ENCODE measurements at places on chromosomes 12 and 14.

DNA sequence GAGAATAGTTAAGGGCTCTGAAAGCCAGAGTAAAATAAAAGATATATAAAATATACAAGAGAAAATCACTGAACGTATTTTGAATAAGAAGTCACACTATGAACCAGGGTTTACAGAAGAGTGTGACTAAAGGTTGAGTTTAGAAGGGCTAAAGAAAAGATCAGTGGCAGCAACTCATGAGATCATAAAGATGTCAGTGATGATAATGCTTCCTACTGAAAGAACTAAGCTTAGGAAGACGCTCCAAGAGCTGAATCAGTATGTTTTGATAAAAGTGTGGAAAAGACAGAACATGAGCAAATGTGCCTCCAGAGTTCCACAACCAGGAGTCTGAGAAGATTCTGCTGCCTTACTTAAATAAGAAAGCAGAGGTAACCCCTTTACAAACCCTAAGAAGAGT, 74.6 kb downstream of the KITLG start:
- no peak for DNase-seq

DNA sequence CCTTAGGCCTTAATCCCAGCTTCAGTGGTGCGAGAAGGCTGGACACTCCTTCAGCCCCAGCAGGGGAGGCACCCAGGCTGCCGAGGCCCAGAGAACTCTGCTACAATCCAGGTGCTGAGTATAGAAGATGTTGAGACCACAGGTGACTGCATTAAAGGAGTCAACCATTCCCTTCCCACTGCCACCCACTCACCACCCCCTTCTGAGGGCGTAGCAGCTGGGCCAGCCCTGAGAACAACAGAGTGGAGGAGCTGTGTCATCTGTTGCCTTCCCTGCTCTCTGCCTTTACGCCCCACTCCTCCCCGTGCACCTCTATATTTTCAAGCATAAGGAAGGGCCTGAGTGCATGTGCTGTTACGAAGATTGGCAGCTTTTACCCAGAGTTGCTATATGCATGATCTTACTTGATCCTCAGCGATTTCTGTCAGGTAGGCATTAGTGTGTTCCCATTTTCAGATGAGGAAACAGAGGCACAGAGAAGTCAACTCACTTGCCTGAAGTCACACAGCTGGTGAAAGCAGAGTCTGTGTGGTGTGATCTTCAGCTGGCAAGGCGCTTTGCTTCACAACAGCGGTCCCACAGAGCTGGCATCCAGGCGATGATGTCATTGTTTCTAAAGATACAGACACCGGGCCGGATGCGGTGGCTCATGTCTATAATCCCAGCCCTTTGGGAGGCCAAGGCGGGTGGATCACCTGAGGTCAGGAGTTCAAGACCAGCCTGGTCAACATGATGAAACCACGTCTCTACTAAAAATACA, 46.7 kb downstream of the RIN3 start:
- DNase-seq = no peak

- DNase-seq = no peak
Observed at GRCh38 chr14:53638966-53639365, 317.7 kb downstream of the BMP4 start.

- peak; percentile 41 for DNase-seq
Observed at GRCh38 chr12:57008178-57008577, 1.8 kb upstream of the ZBTB39 start.

DNA sequence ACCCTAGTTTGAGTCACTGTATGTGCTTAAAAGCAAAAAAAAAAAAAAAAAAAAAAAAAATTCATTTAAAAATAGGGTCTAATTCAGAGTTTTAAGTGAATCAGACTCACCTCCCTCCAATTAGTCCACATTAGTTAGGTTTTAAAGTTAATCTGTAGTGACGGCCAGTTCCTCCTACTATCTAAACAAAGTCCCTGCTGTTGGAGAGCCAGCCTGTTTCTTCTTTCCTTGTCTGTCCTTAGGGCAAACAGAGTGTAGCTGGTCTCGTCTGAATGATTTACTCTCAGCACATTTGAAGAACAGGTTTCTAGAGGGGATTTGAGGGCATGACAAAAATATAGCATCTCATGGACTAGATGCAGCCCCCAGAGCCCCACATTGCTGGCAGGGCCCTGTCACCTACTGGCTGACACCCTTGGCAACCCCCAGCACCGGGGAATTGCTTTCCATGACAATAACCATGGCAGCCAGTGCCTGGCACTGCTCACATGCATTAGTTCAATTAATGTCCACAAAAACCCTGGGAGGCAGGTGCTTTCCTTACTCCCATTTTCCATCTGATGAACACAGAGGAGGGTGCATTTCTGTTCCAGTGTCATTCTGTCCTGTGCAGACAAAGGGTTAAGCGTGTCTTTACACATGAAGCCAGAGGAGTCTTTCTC, 138.3 kb downstream of the PLXNC1 start:
- no peak for DNase-seq

DNA sequence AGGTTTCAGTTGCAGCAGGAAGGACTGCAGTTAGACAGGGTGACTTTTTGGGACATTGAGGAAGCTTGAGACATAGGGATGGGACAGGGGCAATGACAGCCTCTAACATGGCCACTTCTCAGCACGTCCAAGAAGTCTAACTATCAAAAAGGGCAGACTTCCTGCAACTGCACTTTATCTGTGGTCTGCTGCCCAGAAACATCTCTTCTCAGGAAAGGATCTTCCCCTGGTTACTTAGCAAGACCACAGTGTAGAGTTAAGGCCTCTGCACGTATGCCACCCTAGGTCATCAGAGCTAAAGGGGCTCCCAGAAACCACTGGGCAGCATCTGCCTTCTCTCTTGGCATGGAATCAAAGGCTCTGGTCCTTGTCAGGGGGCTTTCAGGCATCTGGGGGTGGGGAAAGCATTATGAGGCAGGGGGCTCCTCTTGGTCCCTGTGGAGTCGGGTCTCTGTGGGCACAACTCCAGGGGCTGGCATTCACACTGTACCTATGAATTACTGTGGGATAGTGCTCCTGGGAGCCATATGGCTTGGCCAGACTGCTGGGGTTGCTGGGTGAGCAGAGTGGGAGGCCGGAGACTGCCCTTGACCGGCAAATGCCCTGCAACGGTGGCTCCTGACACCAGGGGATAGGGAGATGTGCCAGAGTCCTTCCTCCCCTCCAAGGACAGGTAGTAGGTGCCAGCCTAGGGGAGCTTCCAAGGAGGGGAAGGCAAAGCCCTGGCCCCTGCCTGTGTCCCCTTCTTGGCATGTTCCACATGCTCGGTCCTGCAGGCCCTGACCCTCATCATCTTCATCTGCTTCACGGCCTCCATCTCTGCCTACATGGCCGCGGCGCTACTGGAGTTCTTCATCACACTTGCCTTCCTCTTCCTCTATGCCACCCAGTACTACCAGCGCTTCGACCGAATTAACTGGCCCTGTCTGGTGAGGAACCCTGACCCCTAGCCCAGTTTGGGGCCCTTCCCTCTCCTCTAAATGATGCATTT, 1.0 kb downstream of the CMTM5 start:
- DNase-seq = no peak

GRCh38 chr12:99767809-99768208, 120.3 kb downstream of the GARIN6 start:
- no peak for DNase-seq

GRCh38 chr14:88995437-88996198, 171.2 kb downstream of the TTC8 start:
- peak; percentile 89 for DNase-seq

DNA sequence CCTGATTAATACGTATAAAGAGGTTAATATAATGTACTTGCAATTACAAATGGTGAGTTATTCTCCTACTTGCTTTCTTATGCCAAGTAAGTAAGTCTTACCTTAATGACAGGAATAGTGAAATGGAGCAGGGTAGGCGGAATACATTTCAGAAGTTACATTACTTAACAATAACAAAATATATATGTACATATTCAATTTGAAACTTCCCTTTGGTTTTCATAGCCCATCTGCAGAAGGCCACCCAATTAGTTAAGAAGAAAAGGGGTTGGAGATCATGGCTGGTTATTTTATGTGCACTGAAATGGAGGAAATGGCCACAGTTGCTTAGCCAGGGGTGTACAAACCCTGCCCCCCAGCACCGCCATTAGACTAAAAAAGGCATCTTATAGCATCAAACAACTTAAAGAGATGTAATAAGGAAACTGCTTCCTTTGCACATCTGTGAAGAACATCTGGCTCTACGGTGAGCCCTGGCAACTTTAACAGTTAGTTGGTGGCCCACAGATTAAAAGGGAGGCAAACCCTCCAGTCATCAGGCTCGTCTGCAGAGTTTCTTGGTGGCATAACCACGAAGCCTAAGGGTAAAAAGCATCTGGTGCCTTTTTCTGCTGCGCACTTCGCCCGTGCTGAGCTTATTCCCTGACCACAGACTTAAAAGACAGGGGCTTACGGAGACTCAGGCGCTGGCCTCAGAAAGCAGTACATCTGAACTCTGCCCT, 38.8 kb upstream of the DACT1 start:
- DNase-seq = no peak

DNA sequence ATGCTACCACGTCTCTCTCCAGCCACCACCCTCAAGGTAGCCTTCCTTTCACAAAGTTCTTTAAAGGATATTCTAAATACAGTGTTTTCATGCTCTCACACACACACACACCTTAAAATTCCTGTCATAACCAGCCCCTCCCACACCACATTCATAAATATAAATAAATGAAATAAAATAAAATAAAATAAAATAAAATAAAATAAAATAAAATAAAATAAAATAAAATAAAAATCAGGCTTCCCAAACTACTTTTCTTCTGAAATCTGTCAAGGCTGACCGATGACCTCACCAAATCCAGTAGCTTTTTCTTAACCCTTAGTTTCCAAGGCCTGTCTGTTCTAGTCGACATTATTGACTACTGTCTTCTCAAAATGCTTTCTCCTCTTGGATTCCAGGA, 378.4 kb downstream of the SEC23A start:
- DNase-seq = no peak

- DNase-seq = no peak
Observed at GRCh38 chr12:3827301-3828000, 45.7 kb downstream of the PARP11 start.

DNA sequence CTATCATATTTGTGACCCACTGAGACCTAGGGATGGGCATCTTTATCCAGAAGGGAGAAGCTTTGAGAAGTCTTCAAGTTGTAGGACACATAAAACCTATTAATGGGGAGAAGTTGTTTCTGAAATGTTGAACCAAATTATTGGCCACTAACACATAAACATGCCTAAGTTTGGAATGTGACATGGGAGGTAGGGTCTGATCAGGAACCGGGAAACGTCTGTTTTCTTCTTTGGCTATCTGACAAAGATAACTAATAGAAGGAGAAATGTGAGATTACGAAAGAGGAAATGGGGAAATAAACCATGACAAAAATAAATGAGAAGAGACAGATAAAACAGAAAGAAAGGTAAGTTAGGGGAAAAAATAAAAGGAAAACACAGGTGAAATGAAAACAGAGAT, 425.2 kb downstream of the EGLN3 start:
- DNase-seq = no peak

GRCh38 chr12:51844854-51845253, 3.7 kb downstream of the FIGNL2 start:
- no peak for DNase-seq

GRCh38 chr12:54417712-54418440, 1.2 kb downstream of the ITGA5 start:
- no peak for DNase-seq

- DNase-seq = no peak
Observed at GRCh38 chr12:57775563-57776246, 3.3 kb downstream of the EEF1AKMT3 start.

DNA sequence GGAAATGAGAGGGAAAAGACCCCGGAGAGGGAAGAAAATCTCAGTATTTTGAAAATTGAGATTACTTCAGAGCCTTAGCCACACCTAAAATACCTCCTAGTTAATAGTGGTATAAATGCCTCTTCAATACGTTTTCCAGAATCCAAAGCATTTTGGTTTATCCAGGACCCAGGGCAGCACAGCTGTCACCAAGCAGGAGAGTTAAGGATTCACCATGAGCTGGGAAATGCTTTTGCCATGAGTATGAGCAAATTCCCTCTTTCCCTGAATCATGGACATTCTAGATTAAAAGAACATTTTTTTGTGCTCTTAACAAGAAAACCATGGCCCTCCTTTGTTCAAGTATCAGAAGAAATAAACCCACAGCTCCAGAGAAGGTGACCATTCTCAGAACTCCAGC, 21.8 kb upstream of the RTRAF start:
- no peak for DNase-seq

DNA sequence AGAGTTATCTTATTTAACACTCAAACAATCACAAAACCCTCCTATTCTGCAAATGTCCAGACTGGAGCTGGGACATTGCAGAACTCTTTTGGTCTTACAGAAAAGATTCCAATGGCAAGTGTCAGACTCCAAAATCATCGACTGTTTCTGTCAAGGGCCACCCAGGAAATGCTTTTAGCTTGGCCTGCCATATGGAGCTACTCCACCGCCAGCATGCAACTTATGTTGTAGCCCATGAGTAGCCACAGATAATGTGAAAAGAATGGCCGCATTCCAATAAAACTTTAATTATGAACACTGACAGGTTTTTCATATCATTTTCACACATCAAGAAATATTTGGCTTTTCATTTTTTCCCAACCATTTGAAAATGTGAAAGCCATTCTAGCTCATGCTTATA, 57.5 kb downstream of the SYNE3 start:
- DNase-seq = no peak

DNA sequence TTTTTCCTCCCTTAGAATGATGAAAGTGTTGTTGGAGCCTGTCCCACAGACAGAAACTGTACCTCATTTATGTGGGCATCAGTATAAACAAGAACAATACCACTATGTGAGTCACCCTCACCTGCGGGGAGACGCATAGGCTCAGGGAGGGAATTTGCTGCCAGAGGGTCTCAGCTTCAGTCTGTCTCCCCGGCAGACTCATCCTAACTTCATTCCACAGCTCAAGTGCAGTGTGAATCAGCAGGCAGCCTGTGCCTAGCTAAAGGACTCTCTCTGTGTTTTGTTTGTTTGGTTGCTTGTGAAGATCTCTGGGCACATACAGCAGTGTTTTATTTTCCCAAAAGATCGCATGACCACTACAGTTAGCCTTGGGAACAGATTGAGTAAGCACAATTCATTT, 98.9 kb downstream of the PRKCH start:
- DNase-seq = no peak
